Cortex of kidney (tissue), 1 donor: ENCODE measurements at places on chromosomes 1 and 21.

GRCh38 chr1:94265906-94266305 is 28.5 kb upstream of the ARHGAP29 start:
- no peak for DNase-seq

DNA sequence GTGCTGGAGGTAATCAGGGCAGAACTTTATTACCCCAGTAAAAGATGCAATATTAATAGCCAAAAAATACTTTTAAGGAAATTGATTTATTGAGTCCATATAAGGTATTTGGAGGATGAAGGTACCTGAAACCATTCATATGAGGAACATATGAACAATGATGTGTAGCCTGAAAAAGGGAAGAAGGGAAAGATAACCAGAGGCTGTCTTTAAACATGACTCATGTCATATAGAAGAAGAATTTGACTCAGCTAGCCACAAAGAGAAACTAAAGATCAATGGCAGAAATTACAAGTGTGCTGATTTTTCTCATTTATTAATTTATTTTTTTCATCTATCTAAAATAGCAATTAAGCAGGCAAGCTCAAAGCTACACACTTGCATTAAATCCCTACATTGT is 136.2 kb upstream of the DUSP10 start:
- DNase-seq = no peak

DNA sequence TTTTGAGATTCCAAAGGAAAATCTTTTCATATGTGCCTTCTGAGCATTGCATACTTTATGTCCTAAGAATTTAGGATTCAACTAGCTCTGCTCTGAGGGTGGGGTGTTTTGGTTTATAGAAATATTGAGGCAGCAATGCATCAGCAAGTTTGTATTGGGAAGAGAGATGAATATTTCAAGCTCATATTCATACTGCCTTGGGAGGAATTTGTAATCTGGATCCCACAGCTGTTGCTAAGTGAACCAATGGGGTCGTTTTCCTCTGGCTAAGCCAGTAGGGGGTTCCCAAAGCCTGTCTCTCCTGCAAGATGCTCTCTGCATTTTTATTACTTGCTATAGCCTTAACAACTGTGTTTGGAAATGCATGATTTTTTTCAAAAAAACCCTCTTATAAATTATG is 130.6 kb downstream of the SNX7 start:
- no peak for DNase-seq

- no peak for DNase-seq
Measured at GRCh38 chr1:26280333-26281042, 602 bp downstream of the SH3BGRL3 start.

- no peak for DNase-seq
Measured at GRCh38 chr1:199083680-199084079, 444.8 kb downstream of the PTPRC start.

DNA sequence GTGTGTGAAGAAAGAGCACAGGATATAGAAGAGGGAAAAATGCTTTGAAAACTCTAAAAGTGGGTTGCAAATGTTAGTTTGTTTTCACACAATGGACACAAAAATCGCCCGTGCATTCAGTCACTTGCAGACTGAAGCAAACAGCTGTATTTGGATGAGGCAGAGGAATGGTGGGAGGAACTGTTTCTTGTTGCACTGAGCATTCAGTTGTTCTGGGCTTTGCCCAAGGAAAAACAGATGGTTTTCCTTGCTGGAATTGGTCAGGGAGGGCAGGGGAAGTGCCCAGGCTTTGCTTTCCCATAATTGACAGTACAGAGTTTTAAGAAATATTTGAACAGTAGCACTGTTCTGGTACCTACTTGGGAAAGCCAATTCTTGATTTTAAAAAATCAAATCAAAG is 19.5 kb upstream of the WARS2 start:
- no peak for DNase-seq

GRCh38 chr1:207021139-207021861 is 11.3 kb downstream of the C1orf116 start:
- no peak for DNase-seq

DNA sequence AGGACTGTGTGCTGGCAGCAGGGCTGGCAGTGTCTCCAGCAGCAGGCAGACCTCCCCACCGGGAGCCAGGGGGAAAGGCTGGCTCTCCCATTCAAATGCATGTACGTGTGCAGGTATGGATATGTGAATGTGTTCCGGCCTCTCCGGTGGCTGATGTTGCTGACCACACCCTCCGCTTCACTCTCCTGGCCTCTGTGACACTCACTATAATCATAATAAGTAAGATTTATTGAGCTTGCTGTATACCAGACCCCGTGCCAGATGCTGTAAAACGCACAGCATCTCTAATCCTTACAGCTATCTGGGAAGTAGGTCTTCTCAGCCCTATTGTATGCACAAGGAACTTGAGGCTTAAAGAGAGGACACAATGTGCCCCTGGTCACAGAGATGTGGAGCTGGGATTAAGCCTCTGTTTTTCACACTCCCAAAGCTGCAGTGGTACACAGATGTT is 20.5 kb upstream of the ARTN start:
- no peak for DNase-seq

- DNase-seq = no peak
Measured at GRCh38 chr1:50603274-50604271, 180.3 kb upstream of the DMRTA2 start.

GRCh38 chr1:181817091-181817490 is 244.4 kb downstream of the ZNF648 start:
- no peak for DNase-seq
